ENCODE measurements at places on chromosomes 3 and 15. TPM values are rescaled to one million over a fixed set of nuclear protein-coding genes. Genes with fewer than 3 reads are reported as not detected.

The FILIP1L gene
- 120 TPM for total RNA-seq

GRCh38 chr3:152756807-152757206 lies 78.1 kb upstream of the P2RY1 start:
- no peak for DNase-seq

The RPUSD3 gene
- total RNA-seq: 28.3 TPM

DNA sequence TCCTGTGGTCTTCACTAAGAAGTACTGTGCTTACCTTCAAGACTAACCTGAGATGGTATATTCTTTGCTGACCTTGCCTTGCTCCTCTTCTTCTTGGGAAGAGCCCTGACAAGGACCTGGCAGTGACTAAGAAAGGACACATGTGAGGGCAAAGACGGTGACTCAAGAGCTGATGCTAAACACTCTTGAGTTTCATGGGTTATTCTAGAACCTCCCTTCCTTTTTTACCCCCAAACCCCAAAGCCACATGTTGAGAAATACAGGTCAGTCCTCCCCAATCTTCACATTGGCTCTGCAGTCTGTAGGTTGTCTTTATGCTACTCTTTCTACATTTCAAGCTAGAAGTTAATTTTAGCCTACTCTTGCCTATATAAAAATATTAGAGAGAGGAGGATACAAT lies 200.6 kb downstream of the SEMA6D start:
- DNase-seq: no peak

GRCh38 chr15:39936681-39937080 lies 2.8 kb downstream of the EIF2AK4 start:
- DNase-seq: no peak

The MME gene
- total RNA-seq: 3.6 TPM

The GOLGA6B gene
- not detected for total RNA-seq

DNA sequence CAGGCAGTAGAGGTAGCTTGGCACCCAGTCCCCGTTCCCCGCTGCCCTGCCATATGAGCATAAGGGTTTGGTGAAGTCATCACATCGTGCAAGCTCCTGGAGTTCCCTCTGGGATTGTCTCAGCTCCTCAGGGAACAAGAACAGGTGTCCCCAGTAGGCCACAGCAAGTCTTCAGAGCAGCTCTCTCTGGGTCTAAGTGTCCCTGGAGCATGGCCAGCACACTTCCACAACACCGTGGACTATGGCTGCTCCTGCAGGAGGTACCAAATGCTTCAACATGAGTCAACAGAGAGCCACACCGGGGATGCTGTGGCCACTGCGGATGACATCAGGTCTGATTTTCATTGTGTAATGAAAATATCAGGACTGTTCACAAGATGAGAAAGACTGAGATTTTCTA lies 23.1 kb downstream of the ABHD6 start:
- DNase-seq: no peak
